A549 treated with AZD2906 at 1 μM for 4 hours (cell line): ENCODE measurements at places on chromosomes 4 and X. TPM values are rescaled to one million over a fixed set of nuclear protein-coding genes. Genes with fewer than 3 reads are reported as not detected.

The CLIC2 gene
- 0.07 to 0.19 TPM (median 0.10 TPM) in 5 replicates for total RNA-seq

The RHOXF2 gene
- total RNA-seq, result not detected in 5 replicates

The ADAMTS3 gene
- 0.01 TPM in 1 of 5 replicates, not detected in the others for total RNA-seq

The HS6ST2 gene
- 0.07 to 0.19 TPM (median 0.09 TPM) in 5 replicates for total RNA-seq

The ATP1B4 gene
- not detected in 5 replicates for total RNA-seq

The MPP1 gene
- total RNA-seq, result 13.7 to 16.4 TPM (median 15.9 TPM) in 5 replicates

The SLC25A5 gene
- total RNA-seq, result 712 to 769 TPM (median 757 TPM) in 5 replicates

The CCDC160 gene
- not detected in 5 replicates for total RNA-seq

The TENM3 gene
- 0.86 to 1.8 TPM (median 1.6 TPM) in 5 replicates for total RNA-seq

The C4orf50 gene
- total RNA-seq, result not detected in 5 replicates

The SULT1E1 gene
- total RNA-seq, result not detected in 5 replicates

The ADH7 gene
- total RNA-seq, result not detected in 5 replicates

The CT45A2 gene
- not detected in 5 replicates for total RNA-seq

The SULT1B1 gene
- 0.01 to 0.04 TPM (median 0.03 TPM) in 5 replicates for total RNA-seq

The GUCY1B1 gene
- 0.17 to 0.30 TPM (median 0.20 TPM) in 5 replicates for total RNA-seq

The SLC35A2 gene
- total RNA-seq, result 50.4 to 66.6 TPM (median 60.9 TPM) in 5 replicates

The NEUROG2 gene
- 0.03 TPM in 1 of 5 replicates, not detected in the others for total RNA-seq

The RRH gene
- 0.06 to 0.14 TPM (median 0.11 TPM) in 3 of 5 replicates, not detected in the others for total RNA-seq

The FABP2 gene
- total RNA-seq, result not detected in 5 replicates

The SERTM2 gene
- total RNA-seq, result not detected in 5 replicates

The CENPU gene
- 22.9 to 27.3 TPM (median 24.1 TPM) in 5 replicates for total RNA-seq

The ACE2 gene
- total RNA-seq, result not detected in 5 replicates

The ODAM gene
- total RNA-seq, result not detected in 5 replicates

The ZXDA gene
- total RNA-seq, result 1.7 to 1.9 TPM (median 1.8 TPM) in 5 replicates

The FAM156B gene
- total RNA-seq, result 4.9 to 17.0 TPM (median 8.7 TPM) in 5 replicates

The FGFR3 gene
- 1.2 to 2.7 TPM (median 2.1 TPM) in 5 replicates for total RNA-seq

The COX7B2 gene
- total RNA-seq, result not detected in 5 replicates

The SOX3 gene
- total RNA-seq, result 0.03 TPM in 1 of 5 replicates, not detected in the others

The BEX1 gene
- not detected in 5 replicates for total RNA-seq

The AKAP14 gene
- 0.08 TPM in 1 of 5 replicates, not detected in the others for total RNA-seq

The DUSP21 gene
- total RNA-seq, result not detected in 5 replicates

The NUP62CL gene
- 10.4 to 18.4 TPM (median 14.9 TPM) in 5 replicates for total RNA-seq

The PGRMC1 gene
- 143 to 149 TPM (median 148 TPM) in 5 replicates for total RNA-seq

The PDLIM3 gene
- total RNA-seq, result 0.10 to 0.26 TPM (median 0.16 TPM) in 5 replicates
